EL (cell line): ENCODE measurements at places on chromosomes 11 and 22.
A peak's percentile ranks its signal among the peaks of the same experiment; 100 is the strongest.

GRCh38 chr22:28034760-28035401 is 115.8 kb upstream of the PITPNB start:
- peak; percentile 53 for DNase-seq

- no peak for DNase-seq
Measured at GRCh38 chr11:27443746-27444507, 28.7 kb downstream of the LGR4 start.

DNA sequence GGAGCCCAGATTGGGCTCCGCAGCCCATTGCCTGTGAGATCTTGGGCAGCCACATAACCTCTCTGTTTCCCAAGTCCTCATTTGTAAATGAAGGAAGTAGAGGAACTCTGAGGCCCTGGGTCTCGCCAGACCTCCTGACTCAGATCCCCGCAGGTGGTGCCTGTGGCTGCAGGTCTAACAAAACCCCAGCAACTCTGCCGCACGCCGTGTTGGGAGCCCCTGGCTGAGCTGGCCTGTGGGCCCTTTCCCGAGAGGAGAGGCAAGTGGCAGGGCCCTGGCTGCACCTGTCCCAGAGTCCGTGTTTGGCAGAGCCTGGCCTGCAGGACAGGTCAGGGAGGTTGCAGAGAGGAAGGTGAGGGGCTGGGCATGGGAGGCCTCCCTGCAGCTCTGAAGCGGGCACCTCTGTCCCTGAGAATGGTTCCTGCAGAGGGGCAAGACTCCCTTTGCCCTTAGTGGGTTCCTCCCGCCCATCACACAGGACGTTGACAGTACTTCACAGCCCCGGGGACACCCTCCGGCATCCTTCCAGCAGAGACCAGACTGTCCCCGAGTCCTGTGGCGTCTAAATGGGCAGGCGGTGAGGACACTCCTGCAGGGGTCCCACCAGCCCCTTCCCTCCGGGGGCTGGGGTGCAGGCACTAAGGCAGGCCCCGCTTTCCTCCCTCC is 67.7 kb downstream of the ARHGAP8 start:
- DNase-seq: no peak

DNA sequence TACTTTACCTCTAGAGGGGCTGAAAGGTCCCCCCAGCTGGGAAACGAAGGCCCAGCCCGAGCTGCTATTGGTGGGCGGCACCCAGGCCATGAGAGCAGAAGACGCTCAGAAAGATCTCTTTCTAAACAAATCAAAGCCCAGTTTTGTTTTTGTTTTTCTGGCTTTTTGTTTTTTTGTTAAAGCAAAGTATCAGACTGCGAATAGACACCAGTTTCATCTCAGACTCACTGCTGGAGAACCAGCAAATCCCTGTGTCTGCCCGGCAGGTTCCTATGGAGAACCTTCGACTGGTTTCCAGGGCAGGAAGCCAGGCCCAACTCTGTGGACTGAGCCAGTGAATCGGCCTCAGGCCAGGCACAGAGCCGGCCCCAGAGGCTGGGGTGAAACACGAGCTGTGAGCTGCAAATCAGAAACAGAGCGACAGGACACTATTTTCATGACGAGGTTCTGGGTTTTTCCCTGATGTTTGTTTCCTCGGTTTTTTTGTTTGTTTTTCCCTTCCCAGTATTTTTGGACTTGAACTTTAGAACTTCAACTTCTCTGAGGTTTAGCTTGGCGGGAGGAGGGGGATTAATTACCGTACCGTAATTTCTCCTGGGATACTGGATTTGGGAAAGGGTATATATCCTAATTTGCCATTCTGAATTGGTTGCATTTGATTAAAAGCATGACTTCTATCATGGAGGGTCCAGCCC is 16.0 kb upstream of the B4GALNT4 start:
- DNase-seq: peak; percentile 65

- peak; percentile 62 for DNase-seq
Measured at GRCh38 chr22:23772649-23773473, at the start of gene MMP11. Gene MMP11 (plus strand): TSS chr22:23772849. CDS start chr22:23772871, 22 bp downstream.

DNA sequence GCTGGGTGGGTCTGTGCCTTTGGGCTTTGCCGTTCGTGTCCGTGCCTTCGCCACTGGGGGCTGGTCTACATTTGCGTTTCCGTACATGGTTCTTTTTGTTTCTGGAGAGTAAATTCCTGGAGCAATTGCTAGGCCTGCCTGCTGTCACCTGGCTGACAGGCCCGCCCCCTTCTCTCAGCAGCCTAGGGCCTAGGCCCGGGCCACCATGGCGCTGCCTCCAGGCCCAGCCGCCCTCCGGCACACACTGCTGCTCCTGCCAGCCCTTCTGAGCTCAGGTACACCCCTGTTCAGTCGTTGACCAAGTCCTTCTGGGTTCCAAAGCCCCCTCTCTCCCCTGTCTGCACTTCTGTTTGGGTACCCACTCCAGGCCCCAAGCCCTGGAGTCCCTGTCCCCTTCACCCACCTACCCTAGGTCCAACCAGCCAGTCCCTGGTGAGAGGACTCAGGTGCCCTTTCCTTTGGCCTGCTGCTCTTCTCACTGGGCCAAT is 649 bp downstream of the TMEM25 start:
- no peak for DNase-seq

DNA sequence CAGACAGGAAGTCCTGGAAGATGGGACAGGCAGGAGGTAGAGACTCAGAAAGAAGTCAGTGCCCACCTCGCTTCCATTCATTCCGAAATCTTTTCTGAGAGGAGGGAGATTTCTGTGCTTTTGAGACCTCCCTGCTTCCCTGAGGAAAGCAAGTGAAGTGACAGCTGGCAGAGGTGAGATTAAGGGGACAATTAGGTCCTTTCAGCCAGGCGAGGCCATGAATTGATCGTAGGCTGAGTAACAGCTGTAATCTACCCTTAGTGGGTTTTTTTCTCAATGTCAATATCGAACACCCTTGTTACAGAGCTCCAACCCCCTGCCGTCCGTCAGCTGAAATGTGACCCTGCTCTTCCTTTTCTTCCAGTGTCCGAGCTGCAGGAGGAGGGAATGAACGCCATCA is 96.0 kb downstream of the PARVA start:
- no peak for DNase-seq

GRCh38 chr11:11848891-11849746 is 7.3 kb downstream of the USP47 start:
- peak; percentile 70 for DNase-seq

- DNase-seq: no peak
Measured at GRCh38 chr11:48270621-48271020, 7.0 kb downstream of the OR4X1 start.

DNA sequence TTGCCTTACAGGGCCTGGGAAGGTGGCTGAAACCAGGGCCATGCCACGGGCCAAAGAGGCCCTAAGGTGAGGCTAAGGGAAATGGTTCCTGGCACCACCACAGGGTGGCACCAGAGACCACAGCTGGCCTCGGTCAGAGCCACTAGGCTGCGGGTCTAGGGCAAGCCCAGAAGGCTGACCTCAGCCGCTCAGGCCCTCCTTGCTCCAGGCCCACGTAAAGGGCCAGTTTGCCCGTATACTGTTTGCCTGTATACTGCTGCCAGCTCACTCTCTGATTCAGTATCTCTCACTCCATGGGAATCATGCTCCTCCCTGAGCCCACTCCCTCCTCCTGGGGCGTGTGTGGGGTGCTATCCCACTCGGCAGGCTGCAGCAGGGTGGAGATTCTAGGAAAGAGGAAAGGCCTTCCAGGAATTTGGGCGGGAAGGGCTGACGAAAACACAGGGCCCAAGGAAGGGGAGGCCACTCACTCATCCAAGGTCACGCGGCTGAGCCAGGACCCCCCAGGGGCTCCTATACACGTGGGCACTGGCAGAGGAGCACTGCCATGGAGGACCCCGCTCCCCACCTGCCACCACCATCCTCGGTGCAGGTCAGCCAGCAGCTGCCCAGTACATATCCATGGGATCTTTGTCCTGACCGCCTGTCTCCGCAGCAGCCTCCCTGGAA is 62.4 kb downstream of the NECTIN1 start:
- DNase-seq: peak; percentile 67

DNA sequence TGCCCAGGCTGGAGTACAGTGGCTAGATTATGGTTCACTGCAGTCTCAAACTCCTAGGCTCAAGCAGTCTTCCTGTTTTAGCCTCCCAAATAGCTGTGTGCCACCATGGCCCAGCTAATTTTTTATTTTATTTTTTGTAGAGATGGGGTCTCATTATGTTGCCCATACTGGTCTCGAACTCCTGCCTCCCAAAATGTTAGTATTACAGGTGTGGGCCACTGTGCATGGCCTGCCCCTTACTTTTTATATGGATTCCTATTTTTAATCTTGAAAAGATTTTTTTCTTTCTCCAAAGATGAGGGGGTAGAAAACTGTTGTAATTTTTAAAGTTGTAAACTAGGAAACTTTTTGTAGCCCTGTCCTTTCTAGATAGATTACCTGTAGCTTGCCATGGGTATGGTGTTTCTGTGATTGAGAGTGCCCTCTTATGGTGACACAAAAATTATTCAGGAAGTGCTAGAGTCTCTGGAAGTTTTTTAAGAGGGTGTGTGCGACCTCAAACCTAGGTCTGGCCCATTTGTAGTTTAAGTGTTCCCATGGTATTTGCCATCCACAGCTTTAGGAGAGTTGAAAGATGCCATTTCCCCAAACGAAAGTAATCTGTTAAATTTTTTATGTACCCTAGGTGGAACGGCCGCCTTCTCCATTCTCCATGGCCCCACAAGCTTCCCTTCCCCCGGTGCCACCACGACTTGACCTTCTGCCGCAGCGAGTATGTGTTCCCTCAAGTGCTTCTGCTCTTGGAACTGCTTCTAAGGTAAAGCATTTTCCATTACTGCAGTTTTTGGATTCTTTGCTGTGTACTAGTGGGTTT is 32.4 kb downstream of the MCAM start:
- peak; percentile 42 for DNase-seq

DNA sequence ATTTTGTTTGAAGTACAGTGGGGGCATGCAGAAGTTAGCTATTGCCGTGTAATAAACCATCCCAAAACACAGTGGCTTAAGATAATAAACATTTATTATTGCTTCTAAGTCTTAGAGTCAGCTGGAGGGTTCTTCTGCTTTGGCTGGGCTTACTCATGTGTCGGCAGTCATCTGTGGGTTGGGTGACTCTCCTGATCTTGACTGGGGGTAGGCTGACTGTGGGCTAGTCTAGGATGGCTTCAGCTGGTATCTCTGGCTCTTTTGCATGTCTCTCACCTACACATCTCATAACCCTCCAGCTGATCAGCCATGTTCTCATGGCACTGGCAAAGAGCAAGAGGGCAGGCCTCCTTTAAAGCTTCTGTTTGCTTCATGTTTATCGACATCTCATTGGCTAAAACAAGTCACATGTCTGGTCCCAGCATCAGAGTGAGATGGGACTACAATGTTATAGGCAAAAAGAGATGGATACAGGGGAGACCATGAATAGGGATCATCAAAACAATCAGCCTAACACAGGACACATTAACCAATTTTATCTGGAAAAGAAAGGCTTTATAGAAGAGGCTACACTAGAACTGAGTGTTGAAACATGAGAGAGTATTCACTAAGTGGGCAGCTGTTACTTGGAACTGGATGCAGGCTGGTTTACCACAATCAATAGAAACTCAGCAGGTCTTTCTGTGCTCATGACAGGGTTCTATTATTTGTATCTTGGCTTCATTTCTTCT is 5.1 kb downstream of the LRRC51 start:
- DNase-seq: no peak

DNA sequence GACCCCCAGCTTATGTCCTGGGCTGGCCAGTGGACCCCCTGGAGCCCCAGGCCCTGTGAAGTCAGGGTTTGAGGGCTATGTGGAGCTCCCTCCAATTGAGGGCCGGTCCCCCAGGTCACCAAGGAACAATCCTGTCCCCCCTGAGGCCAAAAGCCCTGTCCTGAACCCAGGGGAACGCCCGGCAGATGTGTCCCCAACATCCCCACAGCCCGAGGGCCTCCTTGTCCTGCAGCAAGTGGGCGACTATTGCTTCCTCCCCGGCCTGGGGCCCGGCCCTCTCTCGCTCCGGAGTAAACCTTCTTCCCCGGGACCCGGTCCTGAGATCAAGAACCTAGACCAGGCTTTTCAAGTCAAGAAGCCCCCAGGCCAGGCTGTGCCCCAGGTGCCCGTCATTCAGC is 24.6 kb downstream of the CSF2RB start:
- DNase-seq: no peak

DNA sequence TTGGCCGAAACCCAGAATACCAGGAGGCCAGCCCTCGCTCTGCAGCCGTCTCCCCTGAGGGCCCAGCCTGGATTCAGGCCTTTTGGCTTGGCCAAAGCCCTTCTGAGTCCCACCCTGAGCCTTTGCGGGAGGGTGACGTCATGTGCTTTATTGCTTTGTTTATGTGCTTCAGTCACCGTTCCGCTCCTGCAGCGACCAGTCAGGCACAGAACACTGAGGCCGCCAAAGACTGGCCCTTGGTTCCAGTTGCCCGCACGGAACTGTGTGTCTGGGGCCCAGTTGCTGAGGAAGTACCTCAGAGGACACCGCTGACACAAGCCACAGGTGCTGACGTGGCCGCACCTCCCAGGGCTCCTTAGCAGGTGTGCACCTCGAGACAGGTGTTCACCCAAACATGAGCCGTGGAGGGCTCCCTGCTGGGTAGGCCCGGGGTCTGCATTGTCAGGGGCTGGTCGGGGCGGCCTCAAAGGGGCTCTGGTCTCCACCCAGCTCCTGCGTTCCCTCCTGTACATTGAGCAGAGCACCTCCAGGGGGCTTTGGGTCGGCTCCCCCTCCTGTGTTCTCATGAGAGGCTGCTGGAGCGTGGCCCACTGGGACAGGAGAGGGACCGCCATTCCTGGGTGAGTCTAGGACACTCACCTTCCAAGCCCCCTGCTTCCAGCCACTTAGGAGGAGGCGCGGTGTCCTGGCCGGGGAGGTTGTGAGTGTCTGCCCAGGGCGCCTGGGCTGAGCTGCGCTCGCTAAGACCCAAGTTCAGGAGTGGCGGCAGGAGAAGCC is 376.8 kb downstream of the TBC1D22A start:
- no peak for DNase-seq

DNA sequence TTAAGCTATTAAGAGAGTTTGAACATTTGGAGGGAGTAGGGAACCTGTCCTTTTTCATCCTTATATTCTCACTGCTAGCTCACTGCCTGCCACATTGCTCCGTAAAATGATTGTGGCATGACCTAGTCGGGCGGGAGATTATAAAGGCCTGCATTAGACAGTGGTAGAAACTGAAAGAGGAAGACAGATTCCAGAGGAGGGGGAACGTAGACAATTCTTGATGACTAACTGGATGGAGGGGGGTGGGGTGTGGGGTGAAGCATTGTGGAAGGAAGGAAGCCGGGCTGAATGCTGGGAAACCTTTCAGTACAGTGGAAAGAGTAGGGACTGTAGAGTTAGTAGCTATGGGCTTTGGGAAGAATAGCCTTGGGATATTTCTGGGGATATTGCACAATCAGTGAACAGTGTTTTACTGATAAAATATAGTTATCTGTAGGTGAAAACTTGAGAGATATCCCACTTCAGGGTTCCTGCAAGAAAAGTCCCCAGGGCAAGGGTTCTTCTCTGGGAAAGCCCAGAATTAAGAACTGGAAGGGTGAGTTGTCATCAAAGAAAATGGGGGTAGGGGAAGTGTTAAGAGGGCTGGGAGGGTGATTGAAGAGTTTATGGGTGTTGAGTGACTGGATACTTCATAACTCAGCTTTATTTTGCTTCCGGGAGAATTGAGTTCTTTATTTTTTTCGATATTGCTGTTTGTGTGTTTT is 2.1 kb downstream of the MED15 start:
- peak; percentile 97 for DNase-seq

- peak; percentile 38 for DNase-seq
Measured at GRCh38 chr11:61834278-61835048, 6.4 kb downstream of the FADS2 start.
